ENCODE measurements at places on chromosomes 3 and 15.

- no peak for DNase-seq
These were observed 31.8 kb upstream of the RYR3 start for GRCh38 chr15:33278816-33279612.

DNA sequence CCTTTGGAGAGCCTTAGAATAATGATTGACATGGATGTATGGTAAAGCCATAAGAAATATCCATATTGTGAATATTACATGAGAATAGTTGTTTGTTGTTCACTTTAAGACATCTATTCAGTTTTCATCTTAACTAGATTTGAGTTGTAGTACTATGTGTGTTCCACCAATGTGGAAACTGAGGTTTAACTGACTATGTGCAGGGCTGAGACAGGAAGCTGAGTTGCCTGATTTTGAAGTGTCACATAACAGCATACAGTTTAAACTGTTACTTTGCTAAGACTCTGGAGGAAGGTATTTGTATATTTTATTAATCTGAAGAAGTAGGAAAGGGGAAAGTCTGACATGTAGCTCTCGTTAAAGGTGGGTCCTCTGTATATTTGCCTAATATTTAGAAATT is 2.1 kb downstream of the ECT2 start:
- DNase-seq, result no peak

DNA sequence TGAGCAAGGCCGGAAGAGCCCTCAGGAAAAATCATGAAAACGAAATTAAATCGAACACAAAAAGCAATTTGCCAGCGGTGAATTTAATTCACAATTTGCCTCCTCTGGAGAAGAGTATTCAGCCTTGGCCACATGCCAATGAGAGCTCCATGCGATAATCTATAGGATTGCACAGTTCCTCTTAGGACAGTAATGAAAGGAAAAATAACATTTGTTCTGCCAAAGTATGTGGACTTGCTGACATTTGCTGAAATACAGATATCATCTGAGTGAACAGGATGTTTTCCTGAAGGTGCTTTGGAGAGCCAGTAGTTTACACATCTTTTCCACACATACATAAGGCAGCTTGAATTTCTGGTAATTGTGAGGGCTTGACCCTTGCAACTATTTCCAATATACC is 188.6 kb upstream of the PDZRN3 start:
- DNase-seq, result no peak

- no peak for DNase-seq
These were observed 10.2 kb downstream of the KBTBD13 start for GRCh38 chr15:65086680-65087111.

GRCh38 chr3:52182196-52182595 is 15.8 kb upstream of the ALAS1 start:
- no peak for DNase-seq

DNA sequence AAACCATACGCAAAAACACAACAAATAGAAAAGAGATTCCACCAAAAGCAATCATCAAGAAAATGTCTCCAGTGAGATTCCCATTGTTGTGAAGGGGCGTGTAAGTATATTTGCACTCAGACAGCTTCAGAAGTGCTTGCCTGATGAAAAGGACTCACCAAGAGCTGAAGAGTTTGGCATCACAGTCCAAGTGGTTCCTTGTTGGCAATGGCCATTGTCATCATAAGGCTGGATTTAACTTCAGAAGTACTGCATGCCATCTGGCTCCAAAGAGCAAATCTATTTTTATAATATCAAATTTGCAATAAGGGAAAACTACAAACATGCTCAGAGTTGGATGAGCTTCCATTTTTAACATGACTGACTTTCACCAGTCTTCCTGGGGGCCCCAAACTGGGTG is 505.3 kb upstream of the NR2F2 start:
- no peak for DNase-seq

- no peak for DNase-seq
These were observed 310.5 kb upstream of the C2CD4B start for GRCh38 chr15:62475591-62475990.

DNA sequence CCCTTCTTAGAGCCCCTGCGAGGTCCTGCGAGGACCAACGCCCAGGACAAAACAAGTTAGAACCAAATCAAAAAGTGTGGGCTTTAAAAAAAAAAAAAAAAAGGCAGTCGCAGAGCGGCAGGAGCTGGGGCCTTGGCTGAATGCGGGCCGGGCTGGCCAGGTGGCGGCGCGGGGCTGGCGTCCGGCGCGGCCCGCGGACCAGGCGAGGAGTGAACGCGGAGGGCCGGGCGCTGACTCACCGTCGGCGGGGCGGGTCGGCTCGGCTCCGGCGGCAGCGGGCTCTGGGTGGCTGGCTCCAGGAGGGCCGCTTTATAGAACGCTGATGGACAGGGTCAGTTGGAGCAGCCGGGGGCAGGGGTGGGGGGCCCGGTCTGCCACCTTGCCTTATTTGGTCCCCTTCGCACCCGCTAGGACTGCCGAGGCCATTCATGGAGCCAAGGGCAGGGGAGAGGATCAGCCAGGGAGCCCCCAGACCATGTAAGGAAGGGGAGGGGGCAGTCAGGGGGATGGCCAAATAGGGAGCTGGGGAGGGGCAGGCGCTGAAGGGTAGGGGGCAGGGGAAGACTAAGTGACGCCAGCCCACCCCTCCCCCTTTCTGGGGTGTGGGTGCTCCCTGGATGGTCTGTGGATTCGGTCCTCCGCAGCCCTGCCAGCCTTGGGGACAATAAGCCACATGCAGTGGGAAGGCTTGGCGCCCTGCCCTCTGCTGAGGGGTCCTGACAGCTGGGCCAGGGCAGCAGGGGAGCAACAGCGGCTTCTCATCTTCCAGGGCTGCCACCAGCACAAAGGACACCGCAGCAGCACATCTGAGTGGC is at the start of gene ACTC1:
Gene ACTC1 (minus strand): TSS at position 283 of the 815 bp plus-strand sequence. CDS start 741 bp downstream, outside the sequence.
- no peak for DNase-seq

DNA sequence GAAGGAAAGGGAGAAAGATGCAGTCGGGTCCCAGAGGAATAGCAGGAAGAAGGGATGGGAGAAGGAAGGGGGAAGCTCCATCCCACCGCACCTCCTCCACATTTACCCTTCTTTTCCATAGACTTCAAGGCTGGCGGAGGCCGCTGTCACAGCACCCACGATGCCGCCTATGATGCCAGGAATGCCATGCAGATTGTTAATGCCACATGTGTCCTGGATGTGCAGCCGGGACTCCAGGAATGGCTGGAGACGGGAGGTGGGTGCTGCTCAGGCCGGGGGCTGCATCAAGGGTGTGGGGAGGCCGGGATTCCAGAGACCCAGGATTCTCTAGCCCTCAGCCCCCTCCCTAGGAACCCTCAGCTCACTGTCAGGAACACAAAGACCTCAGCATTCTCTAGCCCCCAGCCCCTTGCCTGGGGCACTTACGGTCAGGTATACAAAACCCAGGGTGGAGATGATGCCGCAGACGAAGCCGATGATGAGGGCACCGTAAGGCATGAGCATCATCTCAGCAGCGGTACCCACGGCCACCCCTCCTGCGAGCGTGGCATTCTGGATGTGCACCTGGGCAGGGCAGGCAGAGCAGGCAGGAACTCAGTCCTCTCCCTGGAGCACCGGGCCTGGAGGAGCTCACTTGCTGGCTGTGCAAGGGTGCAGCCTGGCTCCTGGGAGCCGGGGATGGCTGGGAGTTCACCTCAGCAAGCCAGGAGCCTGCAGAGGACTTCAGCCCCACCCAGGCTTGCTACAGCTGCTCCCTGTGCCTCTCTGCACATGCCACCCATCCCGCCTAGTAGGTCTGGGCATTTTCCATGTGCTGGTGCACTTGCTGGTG is 18.8 kb downstream of the RHCG start:
- no peak for DNase-seq

DNA sequence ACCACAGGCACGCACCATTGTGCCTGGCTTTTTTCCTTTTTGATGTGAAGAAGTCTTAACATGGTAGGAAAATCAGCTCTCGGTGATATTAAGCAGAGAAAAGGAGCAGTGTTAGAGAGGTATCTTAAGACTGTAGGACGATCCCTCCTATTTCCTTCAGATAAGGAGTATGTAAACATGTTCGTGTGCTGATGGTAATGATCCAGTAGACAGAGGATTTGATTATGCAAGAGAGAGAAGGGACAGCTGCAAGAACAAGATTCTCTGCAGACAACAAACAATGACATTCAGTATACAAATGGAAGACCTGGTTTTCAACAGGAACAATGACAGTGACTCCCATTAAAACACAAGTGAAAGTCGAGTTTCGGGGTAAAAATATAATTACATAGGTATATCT is 95.1 kb upstream of the MELTF start:
- no peak for DNase-seq

- no peak for DNase-seq
These were observed 119.8 kb downstream of the SUCLG2 start for GRCh38 chr3:67534594-67534993.

GRCh38 chr3:63364495-63364894 is 86.4 kb downstream of the SYNPR start:
- DNase-seq, result no peak

GRCh38 chr15:45181491-45182285 is 6.1 kb downstream of the SHF start:
- no peak for DNase-seq

DNA sequence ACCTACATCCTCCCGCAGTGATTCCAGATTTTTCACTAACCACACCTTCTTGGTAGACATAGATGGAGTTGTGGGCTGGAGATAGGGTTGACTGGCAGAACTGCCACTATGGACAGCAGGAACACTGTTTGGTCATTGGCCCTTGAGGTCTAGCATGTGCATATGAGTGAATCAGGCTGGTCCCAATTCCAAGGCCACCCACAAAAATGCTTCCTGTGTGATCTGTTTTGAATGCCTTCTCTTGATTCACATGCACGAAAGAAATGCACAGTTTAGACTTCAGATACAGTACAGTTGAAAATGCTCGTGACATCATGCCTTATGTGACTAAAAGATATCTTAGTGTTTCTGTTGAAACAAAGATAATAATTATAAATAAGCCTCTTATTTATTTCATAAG is 285.8 kb upstream of the SEMA6D start:
- DNase-seq, result no peak

Data from activated gamma-delta T cell (primary cell).